ENCODE measurements at places on chromosomes 13 and 19. TPM values are rescaled to one million over a fixed set of nuclear protein-coding genes. Genes with fewer than 3 reads are reported as not detected.

C13orf42 gene
- total RNA-seq = not detected

RYR1 gene
- 0.13 TPM for total RNA-seq

IL17D gene
- total RNA-seq = 0.98 TPM

PRR36 gene
- 1.0 TPM for total RNA-seq

F2RL3 gene
- total RNA-seq = under 0.01 TPM

KCNK6 gene
- total RNA-seq = 8.5 TPM

GPR12 gene
- not detected for total RNA-seq
